ENCODE measurements at places on chromosomes 5 and 9. TPM values are rescaled to one million over a fixed set of nuclear protein-coding genes. Genes with fewer than 3 reads are reported as not detected.

DNA sequence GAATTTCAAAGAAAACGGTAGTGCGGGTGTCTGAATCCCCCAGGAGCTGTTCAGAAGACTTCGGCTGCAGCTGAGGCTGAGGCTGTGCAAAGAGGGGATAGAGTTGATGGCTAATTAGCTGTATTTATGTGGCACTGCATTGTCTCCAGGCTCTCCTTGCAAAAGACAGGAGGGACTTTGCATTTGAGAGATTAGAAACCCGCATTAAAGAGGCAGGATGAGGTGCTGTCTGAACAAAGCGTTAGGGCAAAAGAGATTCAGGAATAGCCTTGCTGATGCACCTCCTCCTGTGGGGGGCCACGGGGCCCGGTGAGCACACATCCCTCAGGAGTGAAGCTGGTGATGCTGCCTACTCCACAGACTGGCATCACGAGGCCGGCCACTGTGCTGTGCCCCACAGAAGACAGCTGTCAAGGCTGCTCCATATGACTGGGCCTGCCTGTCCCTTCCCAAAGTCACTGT is 343.6 kb upstream of the DAP start:
- H3K27ac ChIP-seq, result no peak overlapping the region
- no peaks in the 10 kb centered on the region for H3K4me1 ChIP-seq
- no peak overlapping the region for H3K4me3 ChIP-seq

GRCh38 chr9:114364134-114365041 is 23.4 kb downstream of the AKNA start:
- H3K27me3 ChIP-seq, result no peaks in the 10 kb centered on the region
- DNase-seq, result no peak
- peaks cover 74% of the 10 kb centered on the region for H3K36me3 ChIP-seq
- H3K27ac ChIP-seq, result peak overlapping the region; percentile 53
- no peaks in the 10 kb centered on the region for H3K4me1 ChIP-seq
- H3K4me3 ChIP-seq, result no peak overlapping the region

- peaks cover 15% of the 10 kb centered on the region for H3K4me1 ChIP-seq
- DNase-seq, result peak; percentile 58
- peak overlapping the region; percentile 90 for H3K27ac ChIP-seq
- H3K36me3 ChIP-seq, result no peaks in the 10 kb centered on the region
These were observed 1.2 kb upstream of the MEGF9 start for GRCh38 chr9:120715389-120715924.

C5orf22 gene
- total RNA-seq, result 11.0 TPM

GRCh38 chr5:10726913-10727517 is 34.0 kb downstream of the DAP start:
- H3K27ac ChIP-seq, result peak overlapping the region; percentile 91
- H3K4me3 ChIP-seq, result no peak overlapping the region
- no peaks in the 10 kb centered on the region for H3K27me3 ChIP-seq
- H3K4me1 ChIP-seq, result peaks cover 19% of the 10 kb centered on the region
- peak; percentile 48 for DNase-seq

PCDHB2 gene
- total RNA-seq, result 2.8 TPM

SHROOM1 gene
- 3.1 TPM for total RNA-seq

DNA sequence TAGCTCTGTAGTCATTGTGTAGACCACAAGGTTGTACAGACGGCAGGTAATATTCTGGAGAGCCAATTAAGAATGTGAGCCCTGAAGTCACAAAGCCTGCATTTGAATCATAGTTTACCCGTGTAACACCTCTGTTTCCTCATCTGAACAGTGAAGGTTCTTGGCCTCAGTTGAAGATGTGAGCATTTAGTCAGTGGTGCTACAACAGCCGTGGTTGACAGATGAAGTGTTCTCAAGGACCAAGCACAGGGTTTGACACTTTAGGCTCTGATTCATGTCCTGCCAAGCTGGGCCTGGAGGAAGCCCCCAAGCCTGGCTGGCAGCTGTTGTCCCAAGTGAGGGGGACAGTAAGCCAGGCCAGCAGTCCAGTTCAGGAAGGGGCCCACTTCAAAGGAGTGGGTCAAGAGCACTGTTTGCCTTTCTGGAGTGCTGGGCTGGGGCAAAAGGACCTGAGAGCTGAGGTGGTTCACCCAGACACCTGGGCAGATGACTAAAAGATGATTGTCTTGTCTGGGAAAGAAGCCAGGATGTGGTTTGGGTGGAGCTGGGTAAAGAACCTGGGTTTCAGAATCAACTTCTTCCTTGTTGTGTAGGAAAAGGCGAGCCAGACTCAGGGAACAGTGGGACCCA is 20.7 kb downstream of the FAXDC2 start:
- peaks cover 4% of the 10 kb centered on the region for H3K4me1 ChIP-seq
- H3K27ac ChIP-seq, result no peak overlapping the region

DNA sequence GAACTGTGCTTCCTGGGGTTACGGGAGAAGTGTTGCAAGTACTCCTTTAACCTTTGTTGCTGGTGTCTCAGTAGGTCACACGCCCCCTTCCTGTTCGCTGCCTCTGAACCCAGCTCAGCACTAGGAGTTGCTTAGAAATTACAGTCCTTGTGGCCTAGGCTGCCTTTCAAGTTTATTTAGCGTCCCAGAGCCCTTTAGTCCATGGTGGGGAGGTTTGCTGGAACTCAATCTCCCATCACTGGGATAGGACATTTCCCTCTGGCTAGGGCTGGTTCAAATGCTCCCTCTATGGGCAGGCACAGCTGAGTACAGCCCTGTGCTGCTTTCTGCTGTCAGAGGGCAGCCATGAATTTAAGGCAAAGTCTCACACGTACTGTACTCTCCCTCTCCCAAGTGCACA is 4.7 kb downstream of the IFNA8 start:
- peaks cover 4% of the 10 kb centered on the region for H3K27me3 ChIP-seq
- no peak for DNase-seq
- no peaks in the 10 kb centered on the region for H3K4me1 ChIP-seq
- H3K36me3 ChIP-seq, result no peaks in the 10 kb centered on the region
- H3K27ac ChIP-seq, result no peak overlapping the region

DNA sequence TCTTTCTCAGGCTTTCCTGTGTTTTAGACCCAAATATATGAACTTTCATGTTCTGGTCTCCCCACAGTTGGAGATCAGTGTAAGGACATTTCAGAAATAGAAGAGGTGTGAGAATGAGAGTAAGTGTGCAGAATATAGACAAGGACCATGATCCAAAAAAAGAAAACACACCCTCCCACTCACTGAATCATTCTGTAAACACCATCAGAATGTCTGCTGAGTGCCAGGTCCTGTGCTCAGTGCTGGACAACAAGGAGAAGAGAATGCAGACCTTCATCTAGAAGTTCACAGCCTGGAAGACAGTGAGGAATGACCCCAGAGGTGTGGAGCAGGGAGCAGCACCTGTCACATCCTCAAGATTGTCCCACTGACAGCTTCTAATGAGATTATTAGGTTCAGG is 19.1 kb upstream of the SH3RF2 start:
- H3K27ac ChIP-seq, result no peak overlapping the region
- H3K4me1 ChIP-seq, result no peaks in the 10 kb centered on the region
- no peaks in the 10 kb centered on the region for H3K36me3 ChIP-seq
- DNase-seq, result no peak

IL13 gene
- total RNA-seq, result not detected

GRCh38 chr9:95876595-95876994 is 1.1 kb downstream of the ERCC6L2 start:
- H3K36me3 ChIP-seq, result no peaks in the 10 kb centered on the region
- H3K4me1 ChIP-seq, result peaks cover 31% of the 10 kb centered on the region
- no peaks in the 10 kb centered on the region for H3K27me3 ChIP-seq
- H3K4me3 ChIP-seq, result no peak overlapping the region

DNA sequence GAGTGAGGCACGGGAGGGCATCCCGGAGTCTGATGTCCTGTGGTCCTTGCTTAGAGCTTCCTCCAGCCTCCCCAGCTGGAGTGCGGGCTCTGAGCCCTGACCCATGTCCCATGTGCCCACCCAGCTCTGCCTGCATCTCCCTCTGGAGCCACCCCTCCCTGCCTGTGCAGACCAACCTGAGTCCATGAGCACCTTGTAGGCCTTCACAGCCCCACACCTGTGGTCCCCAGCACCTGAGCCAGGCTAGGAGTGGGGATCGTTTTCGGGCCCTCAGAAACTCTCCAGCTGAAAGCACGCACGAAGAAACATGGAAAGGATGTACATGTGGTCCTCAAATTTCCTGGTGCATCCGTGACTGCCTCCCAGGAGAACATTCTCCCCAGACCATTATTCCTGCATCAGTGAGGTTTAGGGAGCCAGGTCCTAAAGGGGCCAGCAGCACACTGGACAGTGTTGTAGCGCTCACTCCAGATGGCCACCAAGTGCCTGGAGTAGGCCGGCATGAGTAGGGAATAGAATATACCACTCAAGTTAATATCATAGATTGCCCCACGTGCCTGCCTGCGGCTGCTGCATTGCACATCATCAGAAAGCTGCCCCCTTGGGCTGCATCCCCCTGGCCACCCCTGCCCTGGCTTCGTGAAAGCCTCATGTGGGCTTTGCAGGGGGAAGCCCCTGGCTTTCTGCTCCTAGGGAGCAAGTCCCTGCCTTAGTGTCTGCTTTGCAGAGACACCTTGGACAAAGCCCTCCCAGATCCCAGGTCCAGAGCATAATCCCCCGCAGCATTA is 80.6 kb downstream of the WNK2 start:
- H3K4me3 ChIP-seq, result no peak overlapping the region
- H3K27ac ChIP-seq, result no peak overlapping the region
